Activated CD4-positive, alpha-beta T cell treated with anti-CD3 and anti-CD28 coated beads, Interleukin-2, amount 10 ng/mL, durations not matched to agents 7 days and 5 days (primary cell): ENCODE measurements at places on chromosomes 3 and 15. TPM values are rescaled to one million over a fixed set of nuclear protein-coding genes. Genes with fewer than 3 reads are reported as not detected.

PRSS50 gene
- not detected for total RNA-seq

TRIM42 gene
- not detected for total RNA-seq

TLE3 gene
- total RNA-seq, result 66.6 TPM

ITPR1 gene
- total RNA-seq, result 44.7 TPM

CD200R1L gene
- total RNA-seq, result not detected

DNA sequence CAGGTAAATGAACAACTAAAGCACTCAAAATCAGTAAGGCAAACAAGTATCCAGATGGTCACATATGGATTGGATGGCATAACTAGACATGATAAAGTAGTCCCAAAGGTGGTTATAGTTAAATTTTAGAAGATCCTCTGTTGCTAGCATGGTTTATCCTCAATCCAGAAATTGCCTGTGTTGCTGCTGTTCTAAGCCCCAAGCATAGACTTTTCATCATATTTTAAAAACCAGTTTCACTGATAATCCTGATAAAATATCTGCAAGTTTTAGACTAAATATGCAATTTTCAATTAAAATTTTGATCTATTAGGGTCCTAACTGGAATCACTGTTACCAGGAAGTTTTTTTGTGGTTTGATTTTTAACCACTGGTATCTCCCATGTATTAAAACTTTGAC, 35.4 kb downstream of the MBNL1 start:
- no peak overlapping the region for H3K4me3 ChIP-seq
- peaks cover 55% of the 10 kb centered on the region for H3K36me3 ChIP-seq
- H3K27ac ChIP-seq, result no peak overlapping the region
- peaks cover 77% of the 10 kb centered on the region for H3K4me1 ChIP-seq
